ENCODE measurements at places on chromosomes 6 and 20. TPM values are rescaled to one million over a fixed set of nuclear protein-coding genes. Genes with fewer than 3 reads are reported as not detected.

CALHM5 gene
- under 0.01 TPM for total RNA-seq

OR12D3 gene
- total RNA-seq: not detected

RIPOR2 gene
- total RNA-seq: 55.5 TPM

ADGRF4 gene
- total RNA-seq: under 0.01 TPM

MAK gene
- total RNA-seq: 0.27 TPM

PSORS1C2 gene
- not detected for total RNA-seq

WASF1 gene
- 12.7 TPM for total RNA-seq

TMEM63B gene
- 6.5 TPM for total RNA-seq

DEFB124 gene
- not detected for total RNA-seq

ABHD16B gene
- 0.27 TPM for total RNA-seq

SGK2 gene
- 1.3 TPM for total RNA-seq

MTCH1 gene
- total RNA-seq: 110 TPM

CST3 gene
- 77.8 TPM for total RNA-seq

PTCRA gene
- total RNA-seq: under 0.01 TPM

PTP4A1 gene
- 27.5 TPM for total RNA-seq

C20orf141 gene
- total RNA-seq: not detected

TCP11 gene
- 2.2 TPM for total RNA-seq

PHF3 gene
- 31.0 TPM for total RNA-seq

CCM2L gene
- total RNA-seq: not detected

KCNG1 gene
- total RNA-seq: 0.27 TPM

STK4 gene
- 47.7 TPM for total RNA-seq

OR2H2 gene
- under 0.01 TPM for total RNA-seq

ULBP3 gene
- total RNA-seq: 2.7 TPM

LYRM4 gene
- total RNA-seq: 21.3 TPM

PPP1R3G gene
- total RNA-seq: under 0.01 TPM

ESR1 gene
- 1.9 TPM for total RNA-seq

CTSZ gene
- total RNA-seq: 91.0 TPM

GTF2H4 gene
- 19.1 TPM for total RNA-seq

NR2E1 gene
- total RNA-seq: not detected

TBXT gene
- total RNA-seq: not detected

ADRM1 gene
- total RNA-seq: 90.5 TPM

HLA-DQA1 gene
- 1.6 TPM for total RNA-seq

SLC4A11 gene
- total RNA-seq: 0.27 TPM

SLC22A1 gene
- under 0.01 TPM for total RNA-seq

LRRC1 gene
- 4.8 TPM for total RNA-seq

E2F3 gene
- total RNA-seq: 5.4 TPM

RAET1L gene
- total RNA-seq: not detected

WFDC10B gene
- not detected for total RNA-seq

BMP5 gene
- total RNA-seq: not detected

FILIP1 gene
- total RNA-seq: under 0.01 TPM

HCRTR2 gene
- not detected for total RNA-seq

RSPH9 gene
- total RNA-seq: 0.27 TPM

SLC32A1 gene
- 0.54 TPM for total RNA-seq

BHLHE23 gene
- total RNA-seq: 1.3 TPM

GPSM3 gene
- 58.7 TPM for total RNA-seq

ZNF311 gene
- total RNA-seq: 0.27 TPM

HTR1B gene
- total RNA-seq: 2.2 TPM

GSS gene
- total RNA-seq: 52.0 TPM

RBM39 gene
- total RNA-seq: 256 TPM

RUNX2 gene
- total RNA-seq: 26.1 TPM

FAM83C gene
- under 0.01 TPM for total RNA-seq

C6orf141 gene
- 1.3 TPM for total RNA-seq

POU5F1 gene
- total RNA-seq: not detected

CLPSL2 gene
- not detected for total RNA-seq

TMEM242 gene
- 4.0 TPM for total RNA-seq

KCNQ5 gene
- 6.7 TPM for total RNA-seq
